H1 (cell line): ENCODE measurements at places on chromosomes 16 and 17. TPM values are rescaled to one million over a fixed set of nuclear protein-coding genes. Genes with fewer than 3 reads are reported as not detected.
A peak's percentile ranks its signal among the peaks of the same experiment; 100 is the strongest.

GRCh38 chr17:3639981-3640596 lies 3.5 kb downstream of the CTNS start:
- no peaks in the 10 kb centered on the region for H3K27me3 ChIP-seq
- no peak overlapping the region for H3K27ac ChIP-seq
- H3K4me1 ChIP-seq: no peaks in the 10 kb centered on the region
- no peak overlapping the region for H3K4me3 ChIP-seq
- no peak for DNase-seq
- peaks cover 3% of the 10 kb centered on the region; the same call in 1 of the 2 replicates for H3K36me3 ChIP-seq

GRCh38 chr16:5025171-5025632 lies 8.5 kb downstream of the NAGPA start:
- no peaks in the 10 kb centered on the region; the same call in 1 of the 2 replicates for H3K4me1 ChIP-seq
- H3K27ac ChIP-seq: no peak overlapping the region
- no peaks in the 10 kb centered on the region for H3K27me3 ChIP-seq
- DNase-seq: peak; percentile 86

The FBXW10B gene
- polyA plus RNA-seq: 0.14 and 0.28 TPM in 2 replicates

GRCh38 chr17:78979780-78980623 lies at the start of gene LGALS3BP:
Gene LGALS3BP, minus strand, starts transcription at chr17:78979923. Its CDS starts 2,732 bp downstream, at chr17:78977191.
- DNase-seq: no peak
- H3K27ac ChIP-seq: no peak within 1 kb of the TSS; the same call in 1 of the 2 replicates
- no peaks in the 10 kb centered on the region for H3K36me3 ChIP-seq
- H3K4me1 ChIP-seq: peaks cover 6% of the 10 kb centered on the region

The ASPA gene
- polyA plus RNA-seq: 0.03 TPM in 1 of 2 replicates, not detected in the other

DNA sequence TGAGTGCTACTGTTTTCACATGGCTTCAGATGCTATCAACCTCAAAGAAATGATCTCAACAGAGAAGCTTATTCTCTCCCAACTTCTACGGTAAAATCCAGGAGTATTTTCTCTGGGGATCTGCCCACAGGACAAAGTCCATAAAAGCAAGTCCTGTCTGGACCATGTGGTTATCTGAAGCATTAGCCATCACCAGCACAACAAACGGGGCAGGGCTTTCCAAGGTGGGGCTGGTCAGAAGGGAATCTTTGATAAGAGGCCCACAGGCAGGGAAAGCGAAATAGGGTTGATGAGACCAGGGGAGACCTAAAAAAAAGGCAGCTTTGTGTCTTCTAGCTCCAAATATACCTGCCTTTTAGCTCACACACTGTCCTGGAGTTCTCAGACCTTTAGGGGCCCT lies 38.7 kb upstream of the CACNG3 start:
- no peak overlapping the region for H3K4me3 ChIP-seq
- H3K4me1 ChIP-seq: no peaks in the 10 kb centered on the region
- DNase-seq: no peak
- H3K36me3 ChIP-seq: no peaks in the 10 kb centered on the region

The CA7 gene
- polyA plus RNA-seq: 2.7 and 4.7 TPM in 2 replicates

DNA sequence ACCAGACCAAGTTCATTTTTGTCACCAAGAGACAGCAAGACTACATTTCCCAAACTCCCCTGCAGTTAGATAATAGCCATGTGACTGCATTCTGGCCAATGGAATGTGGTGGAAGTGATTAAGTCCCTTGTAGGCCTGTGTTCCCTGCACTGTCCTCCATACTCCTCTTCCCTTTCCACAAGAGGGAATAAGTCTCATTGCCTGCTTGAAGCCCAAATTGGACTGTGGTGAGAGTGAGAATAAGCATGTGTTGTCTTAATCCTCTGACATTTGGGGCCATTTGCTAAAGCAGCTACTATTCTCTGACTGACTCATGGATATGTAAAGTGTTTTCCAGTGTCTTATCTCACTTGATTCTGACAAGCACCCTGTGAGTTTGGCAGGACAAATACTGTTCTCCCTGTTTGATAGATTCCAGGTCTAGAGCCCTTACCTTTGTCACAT lies 20.7 kb downstream of the PIK3R6 start:
- DNase-seq: no peak
- no peak overlapping the region for H3K4me3 ChIP-seq
- no peak overlapping the region for H3K27ac ChIP-seq
- no peaks in the 10 kb centered on the region for H3K36me3 ChIP-seq
- no peaks in the 10 kb centered on the region for H3K4me1 ChIP-seq

DNA sequence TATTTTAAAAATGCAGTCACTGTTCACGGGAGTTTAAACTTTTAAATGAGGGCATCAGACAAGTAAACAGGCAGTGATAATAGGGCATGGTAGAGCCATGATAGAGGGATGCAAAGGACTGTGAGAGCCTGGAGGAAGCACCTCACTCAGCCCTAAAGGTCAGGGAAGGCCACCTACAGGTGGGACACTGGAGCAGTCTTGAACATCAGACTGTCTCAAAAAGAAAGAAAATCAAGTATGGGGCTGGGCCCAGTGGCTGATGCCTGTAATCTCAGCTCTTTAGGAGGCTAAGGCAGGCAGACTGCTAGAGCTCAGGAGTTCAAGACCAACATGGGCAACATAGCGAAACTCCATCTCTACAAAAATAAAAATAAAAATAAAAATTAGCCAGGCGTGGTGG lies 31.0 kb upstream of the DHRS7B start:
- H3K27me3 ChIP-seq: no peaks in the 10 kb centered on the region
- no peaks in the 10 kb centered on the region for H3K4me1 ChIP-seq
- DNase-seq: no peak
- H3K4me3 ChIP-seq: no peak overlapping the region
- no peak overlapping the region for H3K27ac ChIP-seq

GRCh38 chr17:34424814-34425491 lies 61.9 kb upstream of the CCL1 start:
- H3K4me3 ChIP-seq: peak overlapping the region; percentile 43; the same call in 1 of the 2 replicates
- no peaks in the 10 kb centered on the region; the same call in 1 of the 2 replicates for H3K27me3 ChIP-seq
- H3K36me3 ChIP-seq: no peaks in the 10 kb centered on the region
- peak; percentile 63 for DNase-seq
- peaks cover 11% of the 10 kb centered on the region; the same call in 1 of the 2 replicates for H3K4me1 ChIP-seq

DNA sequence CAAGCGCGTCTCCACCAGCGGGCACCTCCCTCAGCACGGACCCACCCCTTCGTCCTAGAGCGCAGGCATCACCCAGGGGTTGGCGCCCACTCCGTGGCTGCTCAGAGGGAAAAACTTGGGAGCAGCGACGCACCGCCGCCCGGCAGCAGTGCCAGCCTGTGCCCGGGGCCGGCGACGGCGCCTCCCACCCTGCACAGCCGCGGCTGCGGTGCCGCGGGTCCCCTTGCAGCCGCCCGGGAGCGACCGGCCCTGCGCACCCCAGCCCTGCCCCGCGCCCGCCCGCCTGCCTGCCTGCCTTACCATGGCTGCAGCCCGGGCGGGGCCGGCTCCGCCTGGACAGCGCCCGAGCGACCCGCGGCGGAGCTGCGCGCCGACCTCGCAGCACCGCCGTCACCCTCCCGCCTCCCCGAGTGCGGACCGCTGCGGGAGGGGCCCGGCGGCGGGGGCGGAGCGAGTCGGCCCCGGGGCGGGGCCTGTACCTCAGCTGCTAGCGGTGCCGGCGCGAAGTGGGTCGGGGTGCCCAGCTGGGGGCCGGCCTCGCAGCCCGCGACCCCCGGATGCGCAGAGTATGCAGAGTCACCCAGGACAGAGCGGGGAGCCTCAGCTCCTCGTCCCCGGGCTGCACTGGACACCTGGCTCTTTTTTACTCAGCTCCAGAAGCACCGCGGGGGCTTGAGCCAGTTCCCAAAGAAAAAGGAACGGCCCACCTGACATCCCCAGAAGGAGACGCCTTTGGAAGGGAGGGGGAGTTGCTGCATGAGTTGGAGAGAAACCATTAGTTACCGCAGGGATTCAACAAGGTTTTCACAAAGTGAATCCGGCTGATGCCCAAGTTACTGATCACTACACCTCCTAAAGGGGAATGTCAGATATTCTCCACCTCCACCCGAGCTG lies 17.5 kb upstream of the MTMR4 start:
- DNase-seq: no peak
- H3K27me3 ChIP-seq: peaks cover 6% of the 10 kb centered on the region

- no peaks in the 10 kb centered on the region for H3K36me3 ChIP-seq
- H3K4me3 ChIP-seq: no peak overlapping the region
These were observed 1527.7 kb upstream of the CDH8 start for GRCh38 chr16:63563819-63564505.

The TBC1D3 gene
- not detected in 2 replicates for polyA plus RNA-seq
